Upper lobe of left lung (tissue), 6 donors: ENCODE measurements at places on chromosomes 2 and 18. TPM values are rescaled to one million over a fixed set of nuclear protein-coding genes. Genes with fewer than 3 reads are reported as not detected.

DNA sequence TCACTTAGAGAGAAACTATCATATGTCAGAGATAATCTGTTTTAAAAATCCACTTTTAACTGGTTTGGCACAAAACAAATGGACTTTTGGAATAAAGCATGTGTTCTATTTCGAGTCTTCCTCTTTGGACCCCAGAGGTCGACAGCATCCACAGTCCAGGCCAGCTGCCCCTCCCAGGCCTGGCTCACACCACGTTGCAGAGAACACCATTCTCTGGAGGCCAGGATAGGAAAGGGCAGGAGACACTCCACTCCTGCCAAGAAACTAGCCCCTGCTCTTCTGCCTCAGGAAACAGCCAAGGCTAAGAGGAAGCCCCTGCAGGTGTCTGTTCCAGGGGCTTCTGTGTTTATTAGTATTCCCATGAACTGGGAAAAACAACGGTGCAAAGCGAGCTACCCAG lies 456.6 kb upstream of the ID2 start:
- DNase-seq: no peak

- no peak for DNase-seq
Measured at GRCh38 chr2:220695397-220696279, 876.5 kb downstream of the EPHA4 start.

DNA sequence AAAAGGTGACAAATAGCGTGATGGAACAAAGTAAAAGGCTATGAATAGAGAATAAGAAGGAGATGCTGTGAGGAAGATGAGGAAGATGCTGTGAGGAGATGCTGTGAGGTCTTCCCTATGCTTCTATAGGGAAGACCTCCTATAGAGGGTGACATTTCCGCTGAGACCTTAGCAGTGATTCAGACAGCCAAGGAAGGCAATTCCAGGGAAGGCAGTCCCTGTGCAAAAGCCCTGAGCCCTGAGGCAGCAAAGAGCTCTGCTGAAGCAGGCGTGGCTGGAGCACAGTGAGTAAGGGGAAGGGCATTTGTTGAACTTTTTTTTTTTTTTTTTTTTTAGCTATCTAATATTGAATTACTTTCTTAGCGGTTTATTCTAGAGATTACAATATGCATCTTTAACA lies 142.7 kb upstream of the FOSL2 start:
- DNase-seq: no peak

- no peak for DNase-seq
Measured at GRCh38 chr18:48142353-48142752, 211.9 kb upstream of the SMAD2 start.

DNA sequence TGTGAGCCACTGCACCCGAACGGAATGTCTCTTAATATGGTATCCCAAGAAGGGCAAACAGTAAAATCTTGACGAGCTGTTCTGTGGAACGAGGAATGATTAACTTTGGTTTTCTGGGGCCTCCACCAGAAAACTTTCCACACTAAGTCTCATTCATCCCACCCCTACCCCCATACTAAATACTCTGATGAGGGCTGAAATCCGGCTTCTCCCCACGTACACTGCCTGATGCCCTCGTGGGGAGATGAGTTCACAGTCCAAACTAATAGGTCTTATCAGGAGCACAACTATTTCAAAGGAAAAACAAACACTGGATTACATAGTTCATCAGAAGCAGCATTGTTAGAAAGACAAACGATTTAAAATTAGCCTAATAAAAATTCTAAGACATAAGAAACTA lies 49.2 kb upstream of the TCF4 start:
- DNase-seq: no peak

ZNF514 gene
- 16.0 TPM for total RNA-seq

- no peak for DNase-seq
Measured at GRCh38 chr2:233213975-233214374, 37.5 kb upstream of the ATG16L1 start.

RGPD8 gene
- total RNA-seq: 59.7 TPM

AFTPH gene
- total RNA-seq: 21.5 TPM

GRCh38 chr18:49170925-49171505 lies 220.2 kb upstream of the SMAD7 start:
- no peak for DNase-seq
